ENCODE measurements at places on chromosomes 5 and 9.

DNA sequence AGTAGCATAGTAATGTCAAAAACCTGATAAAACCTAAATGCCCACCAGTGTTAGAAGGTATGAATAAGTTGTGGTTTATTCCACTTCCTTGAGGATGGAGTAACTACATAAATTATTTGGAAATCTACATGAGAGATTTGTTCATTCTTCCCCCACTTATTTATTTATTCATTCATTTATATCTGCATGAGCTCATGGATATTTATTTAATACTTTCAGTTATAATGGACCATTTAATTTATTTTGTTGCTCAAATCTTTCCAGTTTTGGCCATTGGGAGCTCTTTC lies 223.8 kb upstream of the S1PR3 start:
- no peak for DNase-seq

DNA sequence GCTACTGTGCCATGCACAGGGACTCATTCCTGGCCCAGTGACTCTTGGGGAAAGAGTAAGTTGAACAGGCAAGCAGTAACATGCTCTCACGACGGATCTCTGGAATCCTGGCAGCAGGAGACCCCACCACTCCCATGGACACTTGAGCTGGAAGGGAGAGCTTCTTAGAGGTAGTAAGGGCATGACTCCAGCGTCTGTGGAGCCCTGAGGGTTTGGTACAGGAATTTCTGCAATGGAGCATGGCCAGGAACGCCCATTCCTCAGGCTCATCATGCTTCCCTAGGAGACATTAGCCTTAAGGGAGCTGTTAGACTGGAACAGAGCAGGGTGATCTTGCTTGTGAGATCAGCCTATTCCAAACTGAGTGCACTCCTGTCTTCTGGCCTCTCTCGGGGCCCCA lies 212.9 kb downstream of the MAT2B start:
- DNase-seq: no peak

DNA sequence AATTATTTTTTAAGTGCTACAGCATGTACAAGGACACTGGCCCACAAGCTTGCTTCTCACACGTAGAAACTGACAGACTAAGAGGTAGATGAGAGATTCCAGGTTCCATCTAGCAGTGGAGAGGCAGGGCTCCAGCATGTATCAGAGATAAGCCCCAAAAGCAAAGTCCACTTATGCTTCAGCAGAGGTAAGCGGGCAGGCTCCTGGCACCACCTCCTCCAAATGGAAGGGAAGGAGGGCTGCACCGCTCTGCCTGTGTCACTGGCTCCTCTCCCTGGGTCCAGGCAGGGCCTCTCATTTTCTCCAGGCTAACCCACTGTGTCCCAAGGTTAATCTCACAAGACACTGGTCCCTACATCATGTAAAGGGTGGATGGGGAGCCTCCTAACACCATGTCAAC lies 15.9 kb downstream of the GRHPR start:
- no peak for DNase-seq

DNA sequence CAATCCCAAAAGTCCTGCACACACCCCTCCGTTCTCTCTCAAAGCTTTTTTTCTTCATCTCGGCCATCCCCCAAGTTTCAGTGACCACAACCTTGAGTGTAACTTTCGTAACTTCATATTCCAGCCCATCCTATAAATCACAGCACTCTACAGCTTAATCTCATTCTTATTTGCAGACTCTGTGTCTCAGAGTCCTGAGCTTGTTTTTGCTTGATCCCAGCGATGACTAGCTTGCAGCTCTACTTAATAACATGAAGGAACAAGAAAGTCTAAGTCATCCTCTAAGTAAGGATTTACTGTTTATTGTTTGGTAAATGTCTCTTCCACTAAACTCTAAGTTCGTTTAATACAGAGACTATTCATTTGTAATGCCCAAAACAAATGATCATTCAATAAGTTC lies 2.6 kb upstream of the SPDL1 start:
- no peak for DNase-seq

- DNase-seq: no peak
These were observed 27.8 kb downstream of the ADRA1B start for GRCh38 chr5:159944056-159944600.

DNA sequence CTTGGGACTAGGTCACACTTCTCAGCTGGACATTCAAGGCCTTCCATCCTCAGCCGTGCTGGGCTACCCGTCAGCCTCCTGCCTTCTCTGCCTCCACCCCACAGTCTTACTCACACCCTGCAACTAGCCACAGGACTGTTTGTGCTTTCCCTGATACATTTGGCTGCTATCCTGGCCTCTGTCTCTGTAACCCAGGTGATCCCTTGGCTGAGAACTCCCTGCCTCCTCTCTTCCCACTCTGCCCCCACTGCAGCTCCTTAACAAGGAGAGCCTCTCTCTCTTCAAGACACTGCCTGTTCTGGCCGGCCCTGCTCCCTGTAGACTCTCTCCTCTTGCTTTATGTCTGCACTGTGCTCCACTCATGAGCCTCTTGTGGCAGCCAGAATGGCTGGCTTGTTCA lies 120.6 kb downstream of the MSX2 start:
- DNase-seq: no peak

DNA sequence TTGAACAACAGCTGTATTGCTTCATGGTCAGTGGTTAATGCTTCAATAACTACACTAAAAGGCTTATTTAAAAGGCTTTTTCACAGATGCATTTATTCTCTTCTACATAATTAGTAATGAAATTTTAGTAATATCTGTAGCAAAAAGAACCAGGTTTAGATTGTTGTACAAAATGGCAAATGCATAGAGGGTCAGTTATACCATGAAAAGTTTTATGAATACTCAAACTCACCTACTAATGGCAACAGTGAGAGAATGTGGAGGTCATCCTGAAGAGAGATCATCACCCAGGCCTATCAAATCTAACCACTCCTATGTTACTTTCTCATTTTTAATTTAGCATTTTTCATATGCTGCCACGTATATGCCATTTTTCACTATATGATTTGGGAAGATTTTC lies 444.3 kb upstream of the CDH9 start:
- DNase-seq: no peak

- DNase-seq: no peak
These were observed 395.8 kb upstream of the ADAMTSL1 start for GRCh38 chr9:18077941-18078678.

GRCh38 chr5:33244441-33245150 lies 196.2 kb upstream of the TARS1 start:
- DNase-seq: no peak

GRCh38 chr5:114361724-114362196 lies at the start of gene KCNN2:
Gene KCNN2, plus strand, starts transcription at chr5:114362070. Its CDS starts 70 bp downstream, at chr5:114362140.
- no peak for DNase-seq

All from GF-D8 (cell line).